ENCODE measurements at places on chromosomes 11 and 22.
A peak's percentile ranks its signal among the peaks of the same experiment; 100 is the strongest.

GRCh38 chr11:110912437-110912836, 200.2 kb upstream of the ARHGAP20 start:
- no peak for DNase-seq

- no peak for DNase-seq
Measured at GRCh38 chr22:24584871-24585411, 7.9 kb downstream of the LRRC75B start.

GRCh38 chr11:110089617-110090282, 3.4 kb upstream of the ZC3H12C start:
- no peak for DNase-seq

DNA sequence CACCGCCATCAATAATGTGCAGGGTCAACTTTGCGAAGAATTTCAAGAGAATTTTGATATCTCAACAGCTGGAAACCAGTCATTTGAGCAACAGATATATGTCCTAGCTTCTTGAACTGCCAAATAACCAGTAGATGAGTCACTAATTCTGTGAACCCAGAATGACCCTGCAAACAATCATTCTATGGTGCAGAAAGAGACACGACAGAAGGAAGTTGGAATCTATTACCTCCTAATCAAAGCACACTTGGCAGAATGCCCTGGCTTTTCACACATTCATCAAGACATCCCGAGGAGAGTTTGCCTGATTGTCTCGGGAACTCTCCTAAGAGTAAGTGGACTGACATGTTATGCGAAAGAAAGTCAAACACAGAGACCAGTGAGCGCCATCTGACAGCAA, 621.1 kb downstream of the OPCML start:
- DNase-seq = no peak

GRCh38 chr11:69062873-69063651, 14.3 kb downstream of the TPCN2 start:
- no peak for DNase-seq

GRCh38 chr11:26134481-26135355, 197.2 kb upstream of the ANO3 start:
- peak; percentile 4 for DNase-seq

All from NCI-H460 (cell line).